ENCODE measurements at places on chromosomes 3 and 15. TPM values are rescaled to one million over a fixed set of nuclear protein-coding genes. Genes with fewer than 3 reads are reported as not detected.

DNA sequence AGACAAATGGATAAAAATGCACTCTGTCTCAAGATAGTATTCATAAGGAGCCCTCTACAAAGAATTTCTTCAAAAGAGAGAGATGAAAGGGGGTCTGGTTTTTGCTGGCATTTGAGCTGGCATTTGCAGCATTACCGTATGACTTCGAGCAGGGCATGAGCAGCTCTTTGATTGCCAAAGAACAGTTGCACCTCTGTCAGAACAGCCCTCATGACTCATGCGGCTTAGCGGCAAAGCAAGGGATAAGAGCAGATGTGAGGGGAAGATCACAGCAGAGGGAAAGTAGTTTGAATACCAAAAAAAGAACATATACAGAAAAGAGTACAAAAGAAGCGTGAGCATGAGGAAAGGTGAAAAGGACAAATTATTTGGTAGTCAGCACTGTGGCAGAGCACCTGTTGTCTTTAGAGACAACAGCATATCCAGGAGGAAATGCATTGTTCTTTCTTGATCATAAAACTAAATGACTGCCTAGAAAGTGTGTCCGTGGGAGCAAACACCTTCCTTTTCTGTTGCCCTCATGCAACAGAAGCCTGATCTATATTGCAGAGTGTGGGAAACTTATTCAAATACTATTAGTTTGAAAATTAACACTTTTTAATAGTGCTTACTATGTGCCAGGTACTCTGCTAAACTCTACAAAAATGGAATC, 80.5 kb upstream of the SLC24A5 start:
- H3K4me1 ChIP-seq: no peaks in the 10 kb centered on the region
- H3K27ac ChIP-seq: no peak overlapping the region
- no peak overlapping the region for H3K4me3 ChIP-seq
- DNase-seq: no peak
- H3K36me3 ChIP-seq: no peaks in the 10 kb centered on the region
- H3K27me3 ChIP-seq: peaks cover 22% of the 10 kb centered on the region

Gene SLC51B
- not detected for polyA plus RNA-seq

- H3K27ac ChIP-seq: no peak overlapping the region
- no peaks in the 10 kb centered on the region for H3K27me3 ChIP-seq
- H3K4me3 ChIP-seq: no peak overlapping the region
Measured at GRCh38 chr3:141255846-141256261, 24.2 kb downstream of the PXYLP1 start.

GRCh38 chr3:127012091-127012490, 29.2 kb downstream of the PLXNA1 start:
- H3K4me3 ChIP-seq: no peak overlapping the region
- DNase-seq: no peak
- no peaks in the 10 kb centered on the region for H3K36me3 ChIP-seq
- H3K27me3 ChIP-seq: no peaks in the 10 kb centered on the region

DNA sequence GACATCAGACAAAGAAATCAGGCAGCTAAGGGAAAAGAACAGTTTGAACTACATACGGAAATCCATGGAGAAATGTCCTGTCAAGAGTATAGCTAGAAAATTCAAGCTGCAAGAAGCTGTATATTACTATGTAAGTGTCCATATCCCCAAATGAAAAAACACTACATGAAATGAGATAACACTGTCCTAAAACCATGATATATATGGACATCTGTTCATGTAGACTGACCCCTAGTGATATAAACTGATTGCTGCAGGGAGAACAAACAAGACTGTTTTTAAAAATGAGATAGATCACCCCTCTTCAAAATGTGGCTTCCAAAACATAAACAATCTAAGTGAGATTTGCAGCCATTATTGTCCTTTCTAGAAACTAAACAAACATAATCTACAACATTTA, 985.6 kb downstream of the EPHA3 start:
- H3K27ac ChIP-seq: no peak overlapping the region
- H3K36me3 ChIP-seq: no peaks in the 10 kb centered on the region
- no peaks in the 10 kb centered on the region for H3K4me1 ChIP-seq

GRCh38 chr15:89377842-89378295, 43.2 kb upstream of the POLG start:
- no peak for DNase-seq
- H3K4me3 ChIP-seq: peak overlapping the region; percentile 87
- H3K36me3 ChIP-seq: no peaks in the 10 kb centered on the region
- peaks cover 84% of the 10 kb centered on the region for H3K27me3 ChIP-seq
- no peak overlapping the region for H3K27ac ChIP-seq

- peak overlapping the region; percentile 3 for H3K4me3 ChIP-seq
- no peaks in the 10 kb centered on the region for H3K27me3 ChIP-seq
- H3K36me3 ChIP-seq: peaks cover 41% of the 10 kb centered on the region
- peaks cover 39% of the 10 kb centered on the region for H3K4me1 ChIP-seq
- DNase-seq: no peak
Measured at GRCh38 chr15:82535566-82536408, 4.5 kb downstream of the RPS17 start.

Gene TRIM42
- polyA plus RNA-seq: not detected
